Stimulated activated CD8-positive, alpha-beta memory T cell treated with anti-CD3 and anti-CD28 coated beads, Interleukin-2, amount 100 ng/mL, for 1 hour (primary cell): ENCODE measurements at places on chromosomes 3 and 15.

- no peak for DNase-seq
These were observed 131.8 kb downstream of the MDFIC2 start for GRCh38 chr3:70180664-70181063.

DNA sequence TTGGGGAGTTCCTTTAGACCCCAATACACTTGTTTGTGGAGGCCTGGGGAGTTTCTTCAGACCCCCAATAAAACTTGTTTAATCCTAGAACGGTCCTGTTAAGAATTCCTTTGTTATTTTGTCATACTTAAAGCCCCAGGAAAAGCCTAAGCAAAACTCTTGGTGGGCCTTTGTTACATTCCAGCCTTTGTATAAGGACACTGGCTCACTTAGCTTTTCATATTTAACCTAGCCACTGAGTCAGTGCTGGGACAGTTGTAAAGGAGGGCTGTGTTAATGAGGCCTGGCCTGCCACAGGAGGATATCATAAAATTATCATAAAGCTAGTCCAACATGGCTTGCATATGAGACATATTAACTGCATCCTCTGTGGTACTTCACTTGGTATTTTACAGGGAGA, 760.1 kb downstream of the ZNF385D start:
- no peak for DNase-seq

DNA sequence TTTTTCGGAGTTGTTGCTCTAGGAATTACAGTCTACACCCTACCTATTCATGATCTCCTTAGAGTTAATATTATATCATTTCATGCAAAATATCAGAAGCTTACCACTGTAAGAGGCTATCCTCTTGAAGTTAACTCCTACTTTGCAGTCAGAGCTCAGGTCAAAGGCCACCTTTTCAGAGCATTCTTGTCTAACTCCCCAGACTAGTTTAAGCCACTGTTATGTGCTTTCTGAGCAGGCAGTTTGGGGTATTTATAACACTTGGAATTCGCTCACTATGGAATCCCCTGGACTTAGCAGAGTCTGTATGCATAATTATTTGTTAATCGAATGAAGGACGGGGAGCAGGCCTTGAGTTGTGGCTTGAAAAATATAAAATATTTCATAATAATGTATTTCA, 21.7 kb downstream of the MED12L start:
- no peak for DNase-seq

DNA sequence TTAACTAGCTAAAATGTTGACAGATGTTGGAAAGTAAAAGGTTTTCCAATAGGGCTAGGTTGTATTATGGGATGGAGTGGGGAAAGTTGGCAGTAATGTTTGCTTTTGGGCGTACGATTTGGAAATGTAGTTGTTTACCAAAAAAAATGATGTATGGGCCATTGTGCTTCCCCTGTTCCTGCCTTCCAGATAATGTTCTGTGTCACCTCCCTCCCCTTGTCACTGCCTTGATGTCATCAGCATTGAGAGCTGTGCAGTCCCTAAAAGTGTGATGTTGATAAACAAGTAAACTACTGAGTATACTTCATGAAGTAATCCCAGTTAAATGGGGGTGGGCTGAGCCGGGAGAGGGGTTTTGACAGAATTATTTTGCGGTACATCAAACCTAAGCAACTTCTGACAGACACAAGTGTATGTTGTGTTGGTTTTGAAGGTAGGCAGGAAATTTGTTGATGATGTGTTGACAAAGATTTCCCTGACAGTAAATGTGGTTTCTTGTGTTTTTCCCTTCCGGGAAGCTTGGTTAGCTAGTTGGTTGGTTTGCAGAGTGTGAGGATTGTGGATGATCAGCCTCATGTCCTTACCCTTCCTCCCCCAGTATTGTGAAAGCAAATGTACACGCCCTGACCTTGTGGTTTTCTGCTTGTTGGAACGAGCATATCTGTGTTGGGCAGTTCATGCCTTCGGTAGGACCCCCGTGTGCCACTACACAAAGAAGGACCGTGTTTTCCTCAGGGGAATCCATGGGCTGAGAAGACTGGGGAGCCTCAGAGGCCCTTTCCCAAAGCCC, 87.3 kb downstream of the PGPEP1L start:
- DNase-seq: no peak

- no peak for DNase-seq
These were observed 62.1 kb downstream of the SLC49A4 start for GRCh38 chr3:122857019-122857418.

GRCh38 chr3:196772102-196772501, 32.4 kb downstream of the PAK2 start:
- DNase-seq: no peak

- no peak for DNase-seq
These were observed 40.5 kb downstream of the NUDT16 start for GRCh38 chr3:131421957-131422498.

DNA sequence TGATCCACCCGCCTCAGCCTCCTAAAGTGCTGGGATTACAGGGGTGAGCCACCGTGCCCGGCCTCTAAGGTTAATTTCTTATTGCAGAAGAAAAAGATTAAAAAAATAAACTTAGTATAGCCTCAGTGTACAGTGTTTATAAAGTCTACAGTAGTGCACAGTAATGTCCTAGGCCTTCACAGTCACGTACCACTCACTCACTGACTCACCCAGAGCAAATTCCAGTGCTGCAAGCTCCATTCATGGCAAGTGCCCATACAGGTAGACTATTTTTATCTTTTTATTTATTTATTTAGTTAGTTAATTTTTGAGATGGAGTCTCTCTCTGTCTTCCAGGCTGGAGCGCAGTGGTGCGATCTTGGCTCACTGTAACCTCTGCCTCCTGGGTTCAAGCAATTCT, 3.2 kb upstream of the FLNB start:
- no peak for DNase-seq

GRCh38 chr3:125281381-125281780, 68.8 kb upstream of the SLC12A8 start:
- no peak for DNase-seq

DNA sequence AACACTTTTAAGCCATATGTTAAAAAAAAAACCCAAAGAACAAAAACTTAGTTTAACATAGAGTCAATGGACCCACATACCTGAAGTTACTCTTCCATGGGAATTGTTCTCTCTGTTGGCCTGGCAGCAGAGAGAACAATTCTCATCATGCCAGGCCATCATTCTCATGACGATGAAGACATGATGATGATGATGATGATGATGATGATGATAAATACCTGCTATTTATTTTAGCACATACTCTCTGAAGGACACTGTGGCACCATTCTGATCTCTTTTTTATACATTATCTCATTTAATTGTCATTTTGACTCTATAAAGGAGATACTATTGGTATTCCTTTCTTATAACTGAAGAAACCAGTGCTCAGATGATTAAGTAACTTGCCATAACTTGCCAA, 366.9 kb downstream of the MFSD1 start:
- no peak for DNase-seq

DNA sequence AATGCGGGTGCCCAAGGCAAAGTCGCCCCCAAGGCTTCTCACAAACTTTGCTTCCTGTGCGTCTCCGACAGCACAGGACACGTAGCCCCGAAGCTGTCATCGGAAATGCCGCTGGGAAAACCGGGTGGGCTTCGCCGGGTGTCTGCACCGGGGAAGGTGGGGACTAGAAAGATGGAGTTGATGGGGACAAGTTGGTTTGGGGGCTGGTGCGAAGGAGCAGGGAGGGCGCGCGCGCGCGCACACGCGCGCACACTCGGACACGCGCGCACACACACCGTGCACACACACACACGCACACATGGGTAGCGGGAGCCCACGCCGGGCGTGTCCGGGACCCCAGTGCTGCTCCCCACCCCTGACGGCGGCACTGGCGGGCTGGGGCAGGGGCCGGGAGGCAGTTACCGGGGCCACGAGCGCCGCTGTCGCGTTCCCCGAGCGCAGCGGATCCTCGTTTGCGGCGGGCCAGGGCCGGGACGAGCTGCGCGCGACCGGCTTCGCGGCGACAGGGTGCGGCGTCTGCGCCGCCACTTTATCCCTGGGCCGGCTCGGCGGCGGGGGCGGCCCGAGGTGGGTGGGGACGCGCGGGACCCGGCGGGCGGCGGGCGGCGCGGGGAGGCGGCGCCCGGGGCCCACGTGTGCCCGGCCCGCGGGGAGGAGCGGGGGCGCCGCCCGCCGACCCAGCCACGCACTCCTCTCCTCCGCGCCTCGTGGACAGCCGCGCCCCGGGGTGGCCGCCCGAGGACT, 539 bp upstream of the MGLL start:
- no peak for DNase-seq

GRCh38 chr3:40756500-40756899, 231.7 kb downstream of the ZNF621 start:
- DNase-seq: no peak
